Testis (tissue), 5 donors: ENCODE measurements at places on chromosomes 2 and 18.

DNA sequence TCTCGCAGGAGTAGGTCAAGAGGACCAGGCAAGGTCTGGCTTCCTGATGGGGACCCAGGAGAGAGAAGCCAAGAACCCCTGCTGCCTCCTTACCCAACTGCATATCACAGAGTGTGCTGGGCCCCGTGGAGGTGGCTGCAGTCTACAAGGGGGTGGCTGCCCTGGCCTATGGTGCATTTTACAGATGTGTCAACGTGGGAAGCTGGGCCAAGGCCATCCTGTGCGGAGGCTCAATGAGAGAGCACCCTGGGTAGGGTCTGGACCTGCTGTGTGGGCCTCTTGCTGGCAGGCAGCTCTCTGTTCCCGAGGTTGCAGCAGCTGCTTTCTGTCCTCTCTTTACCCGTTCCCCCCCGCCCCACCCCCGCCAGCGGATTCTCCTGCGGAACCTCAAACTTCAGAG, 61.4 kb downstream of the GBX2 start:
- no peak for DNase-seq

DNA sequence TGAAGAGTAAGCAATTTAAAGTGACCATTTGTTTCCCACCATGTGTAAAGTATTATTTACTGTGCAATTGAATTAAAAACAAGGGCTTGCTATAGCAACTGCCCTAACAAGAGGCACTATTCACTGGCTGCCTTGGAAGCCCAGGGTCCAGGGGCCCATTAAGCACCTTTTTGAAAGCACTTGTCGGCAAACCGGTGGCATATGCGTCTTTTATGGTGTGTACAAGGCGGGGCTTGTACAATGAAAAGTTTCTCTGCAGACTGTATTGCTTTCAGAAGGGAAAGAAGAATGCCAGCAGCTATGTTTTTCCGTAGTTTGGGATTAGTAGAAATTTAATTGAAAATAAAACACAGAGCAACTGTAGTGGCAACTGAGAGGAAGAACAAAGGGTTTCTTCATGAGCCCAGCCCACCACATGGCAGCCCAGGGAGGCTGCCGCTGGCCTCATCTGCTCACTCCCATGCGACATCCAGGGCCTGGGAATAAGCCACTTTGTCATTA, 279.5 kb upstream of the PARD3B start:
- no peak for DNase-seq

DNA sequence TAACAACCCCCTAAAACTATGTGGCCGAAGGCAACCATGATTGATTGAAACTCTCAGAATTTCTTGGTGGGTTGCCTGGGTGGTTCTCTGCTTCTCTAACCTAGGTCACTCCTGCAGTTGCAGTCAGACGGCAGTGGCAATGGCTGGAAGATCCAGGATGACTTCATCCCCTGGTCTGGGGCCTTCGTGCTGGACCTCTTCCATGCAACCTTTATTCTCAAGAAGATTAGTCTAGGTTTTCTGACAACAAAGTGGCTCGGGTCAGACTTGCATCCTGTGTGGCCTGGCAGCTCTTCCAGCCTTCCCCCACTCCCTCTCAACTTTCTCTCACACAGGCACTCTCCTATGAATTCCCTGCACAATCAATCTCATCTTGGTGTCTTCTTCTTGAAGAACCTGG, 76.4 kb downstream of the METTL4 start:
- no peak for DNase-seq

- DNase-seq: no peak
These were observed 13.0 kb upstream of the ARHGAP25 start for GRCh38 chr2:68721482-68722101.

DNA sequence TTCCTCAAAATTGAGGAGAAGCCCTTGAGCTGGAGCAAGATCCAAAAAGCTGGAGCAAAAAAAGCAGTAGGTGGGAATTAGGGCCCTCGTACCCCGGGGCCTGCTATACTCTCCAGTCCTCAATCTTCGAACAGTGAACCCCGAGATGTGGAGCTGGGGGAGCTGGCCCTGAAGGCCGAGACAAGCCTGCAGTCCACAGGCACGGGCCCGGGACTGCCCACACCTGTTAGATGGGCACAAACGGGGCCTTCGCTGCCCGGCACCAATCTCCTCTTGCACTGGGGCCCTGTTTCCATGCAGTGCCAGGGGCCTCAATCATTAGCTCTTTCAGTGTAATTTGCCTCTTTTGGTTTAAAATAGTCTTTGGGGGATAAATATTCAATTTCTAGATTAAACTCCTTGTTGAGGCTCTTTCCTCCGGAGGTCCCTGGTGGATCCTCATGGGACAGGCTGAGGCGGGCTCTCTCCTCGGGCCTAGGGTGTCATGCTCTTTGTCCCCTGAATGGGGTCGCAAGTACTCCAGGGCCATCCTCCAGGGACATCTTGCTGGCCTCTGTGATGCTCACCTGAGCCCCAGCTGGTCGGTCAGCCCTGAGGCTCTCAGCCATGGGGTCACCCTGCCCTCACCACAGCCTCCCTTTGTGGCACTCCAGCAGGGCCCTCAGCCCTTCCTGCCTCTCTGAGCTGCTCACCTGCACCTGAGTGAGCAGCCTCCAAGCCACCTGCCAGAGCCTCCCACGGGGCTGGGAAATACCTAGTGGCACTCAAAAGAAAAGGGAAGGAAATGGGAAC, 223.6 kb downstream of the ALPK2 start:
- DNase-seq: no peak

DNA sequence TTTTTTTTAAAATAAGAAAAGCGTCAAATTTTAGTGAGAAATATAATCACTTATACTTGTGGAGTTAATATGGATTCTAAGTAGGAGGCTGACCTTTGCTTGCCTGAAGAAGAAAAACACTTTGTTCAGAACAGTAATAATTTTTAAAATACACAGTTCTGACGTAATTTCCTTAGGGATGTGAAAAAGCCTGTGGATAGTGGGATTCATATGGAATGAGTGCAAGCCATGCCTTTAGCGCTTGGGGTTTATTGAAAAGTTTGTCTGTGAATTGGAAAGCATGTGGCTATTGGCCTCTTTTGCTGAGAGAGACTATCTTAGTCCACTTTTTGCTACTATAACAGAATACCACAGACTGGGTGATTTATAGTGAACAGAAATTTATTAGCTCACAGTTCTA, 151.3 kb downstream of the CCDC85A start:
- no peak for DNase-seq

DNA sequence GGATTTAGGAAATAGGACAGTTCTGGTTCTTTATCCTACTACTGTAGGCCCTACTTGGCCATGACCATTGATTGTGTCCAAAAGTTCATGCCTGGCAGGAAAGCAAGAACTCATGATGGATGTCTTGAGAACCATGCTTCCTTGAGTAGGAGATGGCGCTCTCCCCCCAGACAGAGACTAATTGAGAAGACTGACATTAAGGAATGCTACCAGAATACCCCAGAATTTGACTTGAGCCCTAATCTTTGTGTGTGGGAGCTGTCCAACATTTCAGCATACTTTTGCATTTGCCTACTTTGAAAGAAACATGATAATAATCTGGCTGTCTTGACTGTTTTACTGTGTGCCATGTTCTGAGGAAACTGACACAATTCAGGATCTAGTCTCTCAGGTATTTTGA, 23.3 kb downstream of the MAPRE3 start:
- DNase-seq: no peak

DNA sequence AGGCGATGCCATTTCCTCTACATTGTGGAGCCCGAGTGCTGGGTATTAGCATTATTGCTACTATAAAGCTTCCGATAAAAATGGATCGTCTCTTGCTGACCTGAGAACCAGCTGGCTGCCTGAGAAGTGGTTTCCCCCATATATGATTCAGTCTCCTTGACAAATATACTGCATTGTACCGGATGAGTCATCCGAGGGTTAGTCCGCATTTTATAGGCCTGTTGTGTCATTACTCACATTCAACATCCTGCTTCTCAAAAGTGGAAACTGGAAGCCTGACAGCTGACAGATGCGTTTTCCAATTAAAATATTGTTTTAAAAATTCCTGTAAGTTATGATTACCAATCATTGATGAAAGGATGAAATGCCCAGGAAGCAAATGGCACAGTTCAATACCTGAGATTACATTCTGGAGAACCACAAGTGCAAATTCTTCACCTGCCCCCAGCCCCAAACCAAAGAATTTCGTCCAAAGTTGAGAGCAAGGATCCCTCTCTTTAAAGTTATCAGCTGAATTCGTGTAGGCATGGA, 65.7 kb downstream of the SPRED2 start:
- DNase-seq: no peak

DNA sequence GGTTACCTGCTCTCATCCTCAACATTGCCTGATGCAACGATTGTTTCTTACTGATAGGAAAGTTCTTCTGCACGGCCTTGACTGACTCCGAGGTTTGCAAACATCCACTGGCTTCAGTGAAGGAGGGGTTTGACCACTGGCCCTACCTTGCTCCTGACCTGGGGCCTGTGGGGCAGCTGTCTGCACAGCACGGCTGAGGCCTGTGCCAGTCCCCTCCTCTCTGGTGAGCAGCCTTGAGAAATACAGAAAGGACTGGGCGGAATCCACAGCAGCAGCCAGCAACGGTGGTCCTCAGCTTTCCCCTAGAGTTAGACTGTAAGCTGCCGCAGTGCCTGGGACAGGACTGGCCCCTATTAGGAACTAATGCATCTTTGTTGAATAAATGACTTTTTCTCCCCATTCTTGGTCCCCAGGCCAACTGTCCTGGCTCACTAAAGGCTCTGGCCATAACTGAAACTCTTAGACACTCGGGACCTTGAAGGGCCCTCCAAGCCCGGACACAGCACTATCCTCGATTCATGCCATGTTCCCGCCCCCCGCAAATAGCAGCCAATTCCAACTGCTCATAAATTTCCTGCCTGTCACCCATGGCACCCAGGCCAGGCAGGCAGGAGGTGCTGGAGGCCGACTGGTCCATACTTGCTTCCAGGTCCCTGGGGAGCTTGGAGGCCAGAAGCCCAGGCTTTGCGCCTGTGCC, 26.7 kb downstream of the ATOH8 start:
- no peak for DNase-seq

DNA sequence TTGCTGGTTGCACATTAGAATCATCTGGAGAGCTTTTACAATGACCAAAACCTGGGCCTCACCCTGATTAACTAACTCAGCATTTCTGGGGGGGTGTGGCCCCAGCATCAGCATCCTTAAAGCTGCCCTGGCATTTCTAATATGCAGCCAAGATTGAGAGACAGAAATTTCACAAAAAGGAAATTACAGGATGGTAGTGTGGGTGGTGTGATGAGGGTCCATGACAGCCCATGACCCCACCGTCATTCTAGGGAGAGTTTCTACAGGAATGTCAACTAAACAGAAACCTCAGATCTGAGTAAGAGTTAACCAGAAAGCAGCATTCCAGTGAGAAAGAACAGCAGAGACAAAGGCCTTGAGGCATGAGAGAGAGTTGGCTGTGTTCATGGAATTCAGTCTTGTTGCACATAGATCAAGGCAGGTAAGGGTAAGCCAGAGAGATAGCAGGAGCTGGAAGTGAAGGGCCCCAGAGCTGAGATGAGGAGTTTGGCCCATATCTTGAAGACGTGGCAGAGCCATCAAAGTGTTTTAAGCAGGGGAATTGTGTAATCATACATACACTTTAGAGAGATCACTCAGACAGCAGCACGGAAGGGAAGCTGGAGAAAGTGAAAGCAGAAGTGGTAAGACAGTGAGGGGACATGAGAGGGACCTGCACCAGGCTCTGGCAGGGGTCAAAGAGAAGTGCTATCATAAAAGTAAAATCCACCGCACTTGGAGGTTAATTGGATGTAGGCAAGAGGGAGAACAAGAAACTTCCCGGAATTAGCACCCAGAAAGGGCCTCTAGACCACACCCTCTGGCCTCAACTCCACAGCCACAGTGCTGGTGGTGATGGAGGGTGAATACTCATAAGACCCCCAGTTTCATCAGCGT, 7.8 kb upstream of the TRABD2A start:
- DNase-seq: no peak

DNA sequence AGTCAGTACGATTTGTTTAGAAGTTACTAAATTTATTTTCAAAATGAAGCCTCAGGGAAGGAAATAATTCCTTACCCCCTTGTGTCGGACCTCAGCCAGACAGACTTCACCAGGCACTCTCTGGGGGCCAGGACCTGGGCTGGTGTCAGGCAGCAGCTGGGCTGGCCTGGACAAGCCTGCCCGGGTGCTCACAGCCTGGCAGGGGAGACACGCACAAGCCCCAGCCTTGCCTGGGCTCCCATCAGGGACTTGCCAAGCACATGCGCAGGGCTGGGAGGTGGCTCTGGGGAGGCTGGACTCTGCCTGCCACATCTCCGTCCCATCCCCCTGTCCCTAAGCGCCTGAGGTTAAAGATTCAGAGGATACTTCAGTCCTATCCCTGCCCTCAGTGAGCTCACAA, 56.8 kb upstream of the HS6ST1 start:
- DNase-seq: peak; percentile 11

GRCh38 chr2:220057916-220058315, 430.5 kb downstream of the SLC4A3 start:
- DNase-seq: no peak

DNA sequence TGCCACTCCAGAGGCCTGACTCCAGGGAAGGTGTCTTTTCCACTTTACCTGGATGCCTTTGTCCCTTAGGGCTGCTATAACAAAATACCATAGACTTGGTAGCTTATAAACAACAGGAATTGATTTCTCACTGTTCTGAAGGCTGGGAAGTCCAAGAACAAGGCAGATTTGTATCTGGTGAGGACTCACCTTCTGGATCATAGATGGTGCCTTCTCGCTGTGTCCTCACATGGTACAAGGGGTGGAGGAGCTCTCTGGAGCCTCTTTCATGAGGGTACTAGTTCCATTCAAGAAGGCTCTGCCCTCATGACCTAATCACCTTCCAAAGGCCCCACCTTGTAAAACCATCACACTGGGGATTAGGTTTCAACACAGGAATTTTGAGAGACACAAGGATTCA, 52.1 kb downstream of the SLC4A3 start:
- DNase-seq: no peak

GRCh38 chr2:181944164-181944913, 41.3 kb upstream of the PPP1R1C start:
- DNase-seq: no peak

DNA sequence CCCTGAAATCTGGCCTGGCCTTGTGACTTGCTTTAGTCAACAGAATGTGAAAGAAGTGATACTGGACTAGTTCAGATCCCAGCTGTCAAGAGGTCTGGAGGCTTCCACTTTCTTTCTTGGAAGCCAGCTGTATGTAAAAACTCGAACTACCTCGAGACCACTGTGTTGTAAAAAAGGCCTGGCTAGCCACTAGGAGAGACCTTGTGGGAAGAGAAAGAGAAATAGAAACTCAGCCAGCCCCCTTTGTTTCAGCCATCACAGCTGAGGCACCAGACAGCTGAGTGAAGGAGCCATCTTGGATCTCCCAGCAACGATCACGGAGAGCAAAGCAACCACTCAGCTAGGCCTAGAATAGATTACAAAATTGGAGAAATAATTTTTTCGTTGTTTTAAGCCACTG, 324.9 kb upstream of the TCF4 start:
- no peak for DNase-seq
